ENCODE measurements at places on chromosomes 2 and 18.

- no peak for DNase-seq
These were observed 424.2 kb downstream of the TSN start for GRCh38 chr2:122179492-122180165.

DNA sequence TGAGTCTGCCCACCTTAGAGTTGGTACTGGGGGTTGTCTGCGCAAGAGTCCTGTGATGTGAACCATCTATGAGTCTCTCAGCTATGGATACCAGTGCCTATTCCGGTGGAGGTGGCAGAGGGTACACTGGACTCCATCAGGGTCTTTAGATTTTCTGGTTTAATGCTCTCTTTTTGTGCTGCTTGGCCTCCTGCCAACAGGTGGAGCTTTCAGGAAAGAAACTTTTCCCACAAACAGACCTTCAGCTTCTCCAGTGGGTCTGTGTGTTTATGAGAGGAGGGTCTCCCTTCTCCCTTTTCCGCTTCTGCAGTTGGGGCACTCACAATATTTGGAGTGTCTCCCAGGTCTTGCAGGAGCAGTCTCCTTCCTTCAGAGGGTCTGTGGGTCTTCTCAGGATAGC lies 1721.9 kb upstream of the SLC39A10 start:
- no peak for DNase-seq

- DNase-seq = no peak
These were observed 55.0 kb upstream of the DAPL1 start for GRCh38 chr2:158740127-158740526.

GRCh38 chr2:133812826-133813617 lies 244.8 kb upstream of the NCKAP5 start:
- DNase-seq = no peak

- DNase-seq = no peak
These were observed 89.3 kb upstream of the HAAO start for GRCh38 chr2:42881732-42882131.

GRCh38 chr18:13191779-13192178 lies 26.8 kb upstream of the LDLRAD4 start:
- DNase-seq = no peak

- no peak for DNase-seq
These were observed 1040.7 kb upstream of the SLC39A10 start for GRCh38 chr2:194616334-194616733.

GRCh38 chr18:52682260-52682659 lies 342.3 kb downstream of the DCC start:
- no peak for DNase-seq

- DNase-seq = no peak
These were observed 26.6 kb upstream of the TCF7L1 start for GRCh38 chr2:85106489-85107180.

DNA sequence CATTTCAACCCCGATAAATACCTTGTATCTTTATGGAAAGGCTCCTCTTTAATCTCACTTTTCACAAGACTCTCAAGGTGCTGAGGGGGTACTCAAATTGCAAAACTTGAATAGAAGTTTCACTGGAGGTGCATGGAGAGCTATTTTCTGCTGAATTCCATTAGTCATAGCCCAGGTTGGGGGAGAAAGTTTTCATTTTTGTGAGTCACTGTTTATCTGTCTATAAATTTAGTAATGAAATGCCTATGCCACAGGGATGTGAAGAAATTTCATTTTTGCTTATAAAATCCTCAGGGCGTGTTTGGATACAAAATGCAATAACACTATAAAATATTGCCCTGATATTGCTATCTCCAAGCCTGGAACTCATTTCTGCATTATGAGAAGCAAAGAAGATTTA lies 346.3 kb downstream of the LRATD1 start:
- DNase-seq = no peak

GRCh38 chr2:18117592-18117991 lies 239.1 kb downstream of the KCNS3 start:
- DNase-seq = no peak

DNA sequence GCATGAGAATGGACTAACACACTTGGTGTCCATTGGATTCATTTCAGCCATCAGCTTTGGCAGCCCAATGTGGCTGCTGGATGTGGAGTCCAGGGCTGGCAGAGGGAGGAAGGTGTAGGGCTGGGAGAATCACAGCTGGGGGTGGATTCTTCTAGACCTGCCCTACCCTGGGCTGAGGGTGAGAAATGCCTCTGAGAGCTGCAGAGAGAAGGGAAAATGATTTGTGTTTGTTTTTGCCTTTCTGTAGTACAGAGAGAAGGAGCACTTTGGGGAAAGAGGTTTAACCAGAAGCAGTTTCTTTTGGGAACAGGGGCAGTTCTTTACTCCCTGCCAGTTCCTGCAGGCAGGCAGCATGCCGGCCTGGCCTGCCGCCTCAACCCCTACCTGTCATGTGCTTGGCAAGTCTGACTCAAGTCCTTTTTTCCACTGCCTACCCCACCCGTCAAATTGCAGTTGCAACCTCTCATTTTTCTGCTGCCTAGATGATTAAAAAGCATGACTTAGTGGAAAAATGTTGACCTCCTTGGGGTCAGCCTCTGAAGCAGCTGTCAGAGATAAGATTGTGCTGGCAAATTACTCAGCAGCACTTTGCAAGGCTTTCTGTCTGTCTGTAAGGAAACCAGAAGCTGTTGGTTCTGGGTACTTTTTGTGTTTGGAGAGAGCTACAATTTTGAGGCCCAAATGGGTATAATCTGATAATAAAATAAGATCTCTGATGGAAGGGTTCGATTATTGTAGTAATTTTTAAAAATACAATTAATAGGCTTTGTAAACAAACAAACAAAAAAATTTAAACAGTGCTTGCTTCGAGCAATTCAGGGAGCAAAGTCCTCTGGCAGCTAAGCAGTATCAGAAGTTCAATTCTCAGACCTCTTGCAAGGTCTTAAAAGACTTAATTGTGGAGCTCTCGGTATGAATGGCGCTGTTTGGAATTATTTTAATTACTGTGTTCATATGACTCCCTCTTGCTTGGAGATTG lies 21.7 kb downstream of the LBH start:
- peak; percentile 30 for DNase-seq

- no peak for DNase-seq
These were observed 113.5 kb downstream of the MEIS1 start for GRCh38 chr2:66548422-66548821.

DNA sequence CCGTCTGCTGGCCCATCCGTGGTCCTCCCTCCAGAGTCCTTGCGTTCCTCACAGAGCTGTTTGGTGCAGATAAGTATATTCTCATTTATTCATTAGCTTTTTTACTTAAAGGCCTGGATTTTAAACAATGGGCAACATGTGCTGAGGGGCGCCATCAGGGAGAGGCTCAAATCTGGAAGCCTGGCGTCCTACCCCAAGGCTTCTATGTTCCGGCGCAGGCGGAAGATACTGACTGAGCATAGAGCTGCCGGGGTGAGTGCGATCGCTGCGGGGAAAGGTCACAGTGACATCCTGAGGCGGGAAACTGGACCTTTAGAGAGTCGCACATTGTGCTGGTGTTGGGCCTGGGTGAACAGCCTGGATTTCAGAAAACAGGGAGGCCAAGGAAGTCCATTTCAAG lies 130.6 kb upstream of the PXDN start:
- no peak for DNase-seq

DNA sequence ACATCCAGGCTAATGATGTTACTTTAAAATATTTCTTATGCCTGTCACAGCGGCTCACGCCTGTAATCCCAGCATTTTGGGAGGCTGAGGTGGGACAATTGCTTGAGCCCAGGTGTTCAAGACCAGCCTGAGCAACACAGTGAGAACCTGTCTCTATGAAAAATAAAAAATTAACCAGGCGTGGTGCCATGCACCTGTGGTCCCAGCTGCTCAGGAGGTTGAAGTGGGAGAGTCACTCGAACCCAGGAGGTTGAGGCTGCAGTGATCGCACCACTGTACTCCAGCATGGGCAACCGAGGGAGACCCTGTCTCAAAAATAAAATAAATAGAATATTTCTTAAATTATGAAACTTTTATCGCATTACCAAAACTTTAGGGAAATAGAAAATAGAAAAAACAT lies 28.1 kb upstream of the ACTR3 start:
- DNase-seq = no peak

- DNase-seq = no peak
These were observed 100.6 kb downstream of the CMPK2 start for GRCh38 chr2:6764968-6765723.

DNA sequence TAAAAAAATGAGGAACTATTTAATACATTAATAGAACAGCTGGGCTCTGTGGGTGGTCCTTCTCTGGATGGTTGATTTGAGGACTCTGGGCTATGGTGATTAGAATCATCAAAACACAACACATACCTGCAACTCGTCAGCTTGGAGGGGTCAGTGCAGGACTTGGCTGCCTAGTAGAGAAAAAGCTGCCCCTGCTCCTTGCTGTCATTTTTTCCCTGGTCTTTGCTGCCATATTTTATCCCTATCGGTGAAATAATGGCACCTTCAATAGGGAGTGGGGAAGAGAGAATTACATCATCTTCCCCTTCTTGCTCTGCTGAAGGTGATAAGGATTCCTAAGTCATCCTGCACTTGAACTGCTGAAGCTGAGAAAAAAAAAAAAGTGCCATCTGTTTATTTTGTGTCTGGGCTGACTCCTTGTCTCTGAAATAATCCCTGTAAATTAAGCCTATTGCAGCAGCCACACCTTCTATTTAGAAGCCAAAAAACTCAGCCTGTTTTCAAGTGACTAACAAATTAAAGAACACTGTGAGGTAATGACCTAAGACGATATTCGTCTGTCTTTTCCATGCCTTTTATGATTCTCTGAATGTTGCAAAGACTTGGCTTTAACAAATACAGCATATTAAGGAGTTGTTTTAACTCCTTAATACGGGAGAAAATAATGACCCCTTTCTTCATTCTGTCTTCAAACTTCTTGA lies 89.3 kb downstream of the ACVR1 start:
- peak; percentile 35 for DNase-seq

DNA sequence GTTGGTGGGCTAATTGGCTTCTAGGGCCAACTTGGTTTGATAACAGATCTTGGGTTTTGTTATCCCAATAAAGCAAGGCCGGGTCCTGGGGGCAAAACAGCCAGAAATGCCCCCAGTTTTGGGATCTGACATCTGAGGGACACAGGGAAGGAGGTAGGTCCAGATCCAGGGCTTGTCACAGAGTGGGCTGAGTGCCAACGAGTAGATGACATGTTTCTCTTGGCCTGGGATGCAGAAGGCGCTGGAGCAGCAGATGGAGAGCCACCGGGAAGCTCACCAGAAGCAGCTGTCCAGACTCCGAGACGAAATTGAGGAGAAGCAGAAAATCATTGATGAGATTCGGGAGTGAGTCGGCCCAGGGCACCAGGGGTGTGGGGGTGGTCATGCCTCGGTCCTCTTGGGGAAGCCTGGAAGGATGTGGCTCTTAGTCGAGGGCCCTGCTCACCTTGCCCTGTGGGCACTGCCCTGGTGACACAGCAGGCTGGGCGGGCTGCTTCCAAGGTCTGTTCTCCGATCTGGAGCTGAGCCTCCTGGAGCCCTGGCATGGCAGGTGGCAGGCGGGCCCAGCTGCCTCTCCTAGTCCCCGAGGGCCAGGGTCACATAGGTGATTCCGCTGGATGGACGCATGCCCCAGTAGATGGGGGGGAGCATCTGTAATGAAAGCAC lies 40.2 kb upstream of the LYPD6B start:
- peak; percentile 81 for DNase-seq
